IMR-90 (cell line): ENCODE measurements at places on chromosomes 2 and 18. TPM values are rescaled to one million over a fixed set of nuclear protein-coding genes. Genes with fewer than 3 reads are reported as not detected.

GRCh38 chr2:201781557-201782051 is 871 bp upstream of the ALS2 start:
- H3K27me3 ChIP-seq, result no peaks in the 10 kb centered on the region
- no peaks in the 10 kb centered on the region for H3K36me3 ChIP-seq
- H3K27ac ChIP-seq, result peak overlapping the region; percentile 24

- H3K4me3 ChIP-seq, result no peak overlapping the region
- no peaks in the 10 kb centered on the region for H3K36me3 ChIP-seq
- H3K4me1 ChIP-seq, result peaks cover 27% of the 10 kb centered on the region
- no peaks in the 10 kb centered on the region for H3K27me3 ChIP-seq
These were observed 137.7 kb upstream of the PKDCC start for GRCh38 chr2:41910126-41910525.

GRCh38 chr2:29225814-29226213 is 110.6 kb downstream of the CLIP4 start:
- H3K27me3 ChIP-seq, result peaks cover 58% of the 10 kb centered on the region
- no peak overlapping the region for H3K4me3 ChIP-seq
- DNase-seq, result no peak
- peaks cover 4% of the 10 kb centered on the region; the same call in 1 of the 2 replicates for H3K4me1 ChIP-seq
- H3K27ac ChIP-seq, result no peak overlapping the region

DNA sequence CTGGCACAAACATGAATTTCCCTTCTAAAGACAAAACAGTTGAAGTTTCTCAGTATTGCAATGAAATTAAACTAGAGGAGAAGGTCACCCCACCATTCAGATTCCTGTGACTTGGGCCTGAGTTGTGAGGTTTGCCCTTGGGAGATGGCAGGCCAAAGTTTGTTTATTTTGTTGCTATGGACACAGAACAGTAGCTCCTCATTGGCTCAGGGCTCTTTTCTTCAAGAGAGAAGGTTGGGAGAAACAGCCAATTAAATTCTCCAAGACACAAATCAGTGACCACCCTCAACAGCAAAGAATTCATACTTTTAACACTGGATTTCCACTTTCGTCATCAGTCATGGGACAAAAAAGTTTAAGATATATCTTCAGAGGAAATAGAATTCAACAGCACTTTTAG is at the start of gene FLACC1:
FLACC1 (minus strand) TSS at position 125 of the 400 bp plus-strand sequence. CDS start 5,941 bp downstream, outside the sequence.
- H3K4me3 ChIP-seq, result no peak within 1 kb of the TSS
- peak; percentile 82 for DNase-seq
- peaks cover 10% of the 10 kb centered on the region for H3K4me1 ChIP-seq
- H3K27ac ChIP-seq, result no peak within 1 kb of the TSS
- H3K36me3 ChIP-seq, result no peaks in the 10 kb centered on the region; the same call in 1 of the 2 replicates
- no peaks in the 10 kb centered on the region for H3K27me3 ChIP-seq

DNA sequence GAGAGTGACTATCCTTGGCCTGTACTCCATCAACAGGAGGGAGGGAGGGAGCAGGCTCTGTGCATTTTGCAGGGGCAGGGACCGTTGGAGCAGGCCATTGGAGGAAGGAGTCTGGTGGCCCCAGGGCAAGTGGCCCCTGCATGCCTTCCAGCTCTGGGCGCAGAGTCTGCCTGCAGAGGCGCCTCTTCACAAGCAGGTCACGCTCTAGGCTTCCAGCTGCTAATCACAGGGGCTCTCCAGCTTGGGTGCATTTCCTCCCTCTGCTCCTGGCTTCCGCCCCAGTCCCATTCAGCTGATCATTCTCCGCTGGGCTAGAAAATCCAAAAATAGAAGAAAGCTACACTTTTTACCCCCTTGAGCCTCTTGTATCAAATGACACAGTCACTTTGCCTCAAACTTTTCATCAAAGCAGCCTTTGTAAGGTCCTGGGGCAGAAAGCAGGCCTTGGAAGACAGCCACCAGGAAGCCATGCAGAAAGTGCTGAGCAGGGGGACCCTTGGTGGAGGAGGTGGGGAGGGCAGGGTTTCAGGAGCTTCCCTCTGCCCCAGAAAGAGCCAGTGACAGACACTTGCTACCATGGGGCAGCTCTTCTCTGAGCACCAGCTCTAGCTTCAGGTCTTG is 11.3 kb downstream of the TMEM247 start:
- H3K27ac ChIP-seq, result no peak overlapping the region
- H3K27me3 ChIP-seq, result no peaks in the 10 kb centered on the region
- no peaks in the 10 kb centered on the region for H3K36me3 ChIP-seq
- no peak overlapping the region for H3K4me3 ChIP-seq

The GPD2 gene
- 12.0 and 20.4 TPM in 2 replicates for polyA plus RNA-seq

The LINC00305 gene
- not detected in 2 replicates for polyA plus RNA-seq

DNA sequence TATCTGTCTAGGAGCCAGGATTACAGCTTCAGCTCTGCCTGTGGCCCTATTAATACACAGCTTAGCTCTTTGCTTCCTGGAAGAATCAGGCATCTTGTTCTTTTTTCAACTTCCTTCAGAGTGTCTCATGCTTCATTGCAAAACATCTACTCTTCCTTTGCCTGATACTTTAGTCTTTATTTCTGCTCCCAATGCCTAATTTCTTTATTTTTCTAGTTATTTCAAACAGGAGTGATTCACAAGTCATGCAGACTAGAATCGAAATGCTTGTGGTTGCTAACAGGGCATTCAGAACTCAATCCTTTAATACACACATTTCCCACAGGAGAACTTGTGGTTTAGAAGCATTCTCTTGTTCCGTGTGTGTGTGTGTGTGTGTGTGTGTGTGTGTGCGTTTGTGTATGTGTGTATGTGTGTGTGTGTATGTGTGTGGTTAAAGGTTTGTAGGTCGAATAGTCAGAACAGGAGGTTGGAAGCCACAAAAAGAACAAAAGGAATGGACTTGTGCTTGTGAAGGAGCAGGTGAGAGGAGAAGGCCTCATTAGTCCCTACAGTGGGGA is 28.3 kb upstream of the INSIG2 start:
- peaks cover 1% of the 10 kb centered on the region; the same call in 1 of the 2 replicates for H3K4me1 ChIP-seq
- no peak overlapping the region for H3K4me3 ChIP-seq
- H3K27me3 ChIP-seq, result peaks cover 29% of the 10 kb centered on the region

- H3K36me3 ChIP-seq, result no peaks in the 10 kb centered on the region
- DNase-seq, result peak; percentile 59
- H3K4me1 ChIP-seq, result peaks cover 2% of the 10 kb centered on the region
- H3K27me3 ChIP-seq, result peaks cover 6% of the 10 kb centered on the region
- H3K4me3 ChIP-seq, result no peak overlapping the region
These were observed 155.9 kb downstream of the ESCO1 start for GRCh38 chr18:21444465-21445212.

DNA sequence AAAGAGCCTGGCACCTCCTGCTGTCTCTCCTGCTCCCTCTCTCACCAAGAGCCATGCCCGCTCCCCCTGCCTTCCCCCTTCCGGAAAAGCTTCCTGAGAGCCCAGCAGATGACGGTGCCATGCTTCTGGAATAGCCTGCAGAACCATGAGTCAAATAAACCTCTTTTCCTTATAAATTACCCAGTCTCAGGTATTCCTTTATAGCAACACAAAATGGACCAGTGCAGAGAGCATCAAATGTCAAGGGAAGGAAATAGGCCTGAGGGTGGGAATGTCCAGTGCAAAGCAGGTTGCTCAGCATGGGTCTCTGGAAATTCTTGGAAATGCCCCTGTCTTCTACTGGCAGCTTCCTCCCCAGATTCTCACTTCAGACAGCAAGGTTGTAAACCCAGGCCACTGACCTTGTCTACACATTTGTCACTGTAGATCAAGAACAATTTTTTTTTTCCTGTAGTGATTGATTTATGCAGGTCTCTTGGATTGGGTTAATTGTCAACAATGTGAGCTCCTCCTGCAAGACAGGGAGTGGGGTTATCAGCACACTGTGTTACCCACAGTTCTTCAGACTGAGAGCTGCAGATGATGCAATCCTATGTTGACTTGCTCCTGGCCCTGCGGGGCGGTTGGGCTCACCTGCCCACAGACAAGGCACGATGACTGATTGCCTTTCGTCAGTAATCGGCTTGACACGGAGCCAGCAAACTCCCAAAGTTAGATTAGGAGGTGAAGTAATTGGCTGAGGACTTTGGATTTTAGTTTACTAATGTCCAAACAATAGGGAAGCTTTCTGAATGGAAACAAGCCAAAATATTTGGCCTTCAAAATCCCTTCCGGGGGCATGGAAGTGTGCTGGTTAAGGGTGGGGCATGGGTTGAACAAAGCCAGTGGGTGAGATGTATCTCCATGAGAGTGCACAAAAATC is 5.4 kb upstream of the BOD1L2 start:
- DNase-seq, result no peak
- H3K27me3 ChIP-seq, result no peaks in the 10 kb centered on the region
- H3K36me3 ChIP-seq, result no peaks in the 10 kb centered on the region
- H3K4me1 ChIP-seq, result no peaks in the 10 kb centered on the region
- no peak overlapping the region for H3K4me3 ChIP-seq

The KLF11 gene
- 2.4 and 2.5 TPM in 2 replicates for polyA plus RNA-seq

GRCh38 chr18:27772081-27772480 is 404.8 kb downstream of the CDH2 start:
- no peaks in the 10 kb centered on the region; the same call in 1 of the 2 replicates for H3K27me3 ChIP-seq
- no peaks in the 10 kb centered on the region for H3K4me1 ChIP-seq
- H3K36me3 ChIP-seq, result no peaks in the 10 kb centered on the region
- no peak overlapping the region for H3K4me3 ChIP-seq
- DNase-seq, result no peak
- no peak overlapping the region for H3K27ac ChIP-seq

DNA sequence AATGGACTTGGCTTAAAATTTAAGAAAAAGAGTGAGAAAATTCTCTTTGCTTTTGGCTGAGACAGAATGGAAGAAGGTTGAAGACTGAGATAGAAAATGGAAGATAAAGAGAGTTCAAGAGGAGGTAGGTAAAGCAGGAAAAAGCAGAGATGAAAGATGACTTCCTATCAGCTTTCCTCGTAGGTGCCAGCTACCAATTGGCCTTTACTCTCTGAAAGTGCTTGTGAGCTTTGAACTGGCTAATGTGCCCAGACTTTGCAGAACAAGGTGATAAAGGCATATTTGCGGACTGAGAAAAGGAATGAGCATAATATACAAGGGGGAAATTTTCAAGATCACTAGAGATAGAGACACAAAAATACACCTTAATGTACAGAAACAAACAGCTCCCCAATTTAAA is 54.7 kb upstream of the UBE2E3 start:
- H3K4me1 ChIP-seq, result no peaks in the 10 kb centered on the region
- DNase-seq, result no peak
- no peak overlapping the region for H3K27ac ChIP-seq
- no peaks in the 10 kb centered on the region for H3K36me3 ChIP-seq
